ENCODE measurements at places on chromosomes 4 and X.

- DNase-seq, result no peak
These were observed 31.5 kb upstream of the HTRA3 start for GRCh38 chr4:8238036-8238511.

DNA sequence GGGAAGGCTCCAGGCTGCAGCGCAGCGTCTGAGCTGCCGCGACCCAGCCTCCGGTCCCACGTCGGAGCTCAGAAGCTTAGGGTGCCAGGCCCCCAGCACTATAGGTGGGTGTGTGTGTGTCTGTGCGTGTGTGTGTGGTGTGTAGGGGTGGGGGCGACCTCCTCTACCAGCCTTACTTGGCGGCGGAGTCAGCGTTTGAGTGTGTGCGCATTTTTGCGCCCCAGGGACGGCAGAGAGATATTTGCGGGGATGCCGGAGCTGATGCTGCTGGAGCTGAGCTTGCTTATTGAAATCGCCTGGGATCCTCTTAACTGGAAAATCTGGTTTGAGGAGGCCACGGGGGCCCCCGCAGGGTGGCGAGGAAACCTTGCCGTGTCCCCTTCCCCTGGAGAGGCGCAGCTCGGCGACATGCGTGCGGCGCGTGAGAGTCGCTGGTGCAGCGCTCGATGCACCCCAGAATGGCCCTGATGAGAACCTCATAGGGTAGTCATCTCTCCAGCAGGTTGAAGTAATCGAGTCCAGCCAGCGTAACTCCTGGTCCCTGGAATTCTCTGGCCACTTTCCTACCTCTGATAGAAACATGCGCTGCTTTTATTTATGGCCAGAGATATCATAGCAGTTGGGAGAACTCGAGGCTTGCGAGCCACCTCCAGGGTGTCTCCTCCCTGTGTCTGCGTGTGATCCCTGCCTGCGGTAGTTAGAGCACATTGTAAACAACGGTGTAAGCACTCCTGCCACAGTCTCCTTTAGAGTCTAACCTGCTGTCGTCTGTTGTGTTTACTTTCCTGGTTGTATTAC lies 2.7 kb downstream of the ADGRL3 start:
- peak; percentile 54 for DNase-seq

- DNase-seq, result no peak
These were observed 105.2 kb upstream of the FRG1 start for GRCh38 chr4:189835505-189835904.

DNA sequence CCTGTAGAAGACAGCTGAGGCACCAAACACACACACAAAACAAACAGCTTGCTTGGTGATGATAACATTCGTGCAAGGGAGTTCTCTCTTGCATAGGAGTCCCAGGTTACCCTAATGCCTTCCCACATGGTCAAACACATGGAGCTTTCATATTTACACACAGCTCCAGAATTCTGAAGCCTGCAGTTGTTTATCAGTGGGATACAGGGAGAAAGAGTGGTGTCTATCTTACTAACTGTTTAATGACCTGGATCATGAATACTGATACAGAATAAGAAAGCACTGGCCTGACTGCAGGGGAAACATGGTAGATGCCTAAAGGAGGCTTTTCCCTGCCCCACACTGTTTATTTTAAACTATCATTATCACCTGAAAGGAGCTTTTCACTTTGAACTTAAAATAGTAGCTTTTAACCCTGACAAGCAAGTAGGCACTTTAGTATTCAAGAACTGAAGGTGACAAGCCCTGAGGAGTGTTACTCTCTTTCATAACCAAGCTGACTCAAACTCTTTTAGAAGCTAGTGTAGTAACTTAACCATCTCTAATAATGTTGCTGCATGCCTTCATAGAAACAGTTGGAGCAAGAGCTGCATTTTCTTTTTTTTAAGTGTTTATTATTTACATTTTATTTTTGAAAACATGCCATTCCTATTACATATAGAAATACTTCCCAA lies 15.6 kb downstream of the TET2 start:
- DNase-seq, result no peak

- DNase-seq, result no peak
These were observed 32.8 kb downstream of the FHDC1 start for GRCh38 chr4:152968806-152969394.

GRCh38 chr4:126583509-126583908 lies 1049.2 kb upstream of the INTU start:
- DNase-seq, result no peak

DNA sequence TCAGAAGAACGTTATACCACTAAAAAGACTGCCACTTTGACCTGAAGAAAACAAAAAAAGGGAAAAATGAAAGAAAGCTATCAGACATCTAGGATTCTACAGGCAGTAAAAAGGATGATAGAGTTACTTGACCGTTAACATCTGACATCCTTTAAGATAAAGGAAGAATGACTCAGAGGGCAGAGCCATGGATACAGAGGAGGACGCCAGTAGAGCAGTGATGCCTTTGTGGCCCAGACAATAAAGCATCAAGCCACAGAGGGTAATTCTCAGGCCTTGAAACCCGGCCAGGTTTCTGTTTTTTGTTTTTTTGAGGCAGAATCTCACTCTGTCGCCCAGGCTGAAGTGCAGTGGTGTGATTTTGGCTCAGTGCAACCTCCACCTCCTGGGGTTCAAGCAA lies 9.5 kb upstream of the BEX1 start:
- DNase-seq, result no peak

DNA sequence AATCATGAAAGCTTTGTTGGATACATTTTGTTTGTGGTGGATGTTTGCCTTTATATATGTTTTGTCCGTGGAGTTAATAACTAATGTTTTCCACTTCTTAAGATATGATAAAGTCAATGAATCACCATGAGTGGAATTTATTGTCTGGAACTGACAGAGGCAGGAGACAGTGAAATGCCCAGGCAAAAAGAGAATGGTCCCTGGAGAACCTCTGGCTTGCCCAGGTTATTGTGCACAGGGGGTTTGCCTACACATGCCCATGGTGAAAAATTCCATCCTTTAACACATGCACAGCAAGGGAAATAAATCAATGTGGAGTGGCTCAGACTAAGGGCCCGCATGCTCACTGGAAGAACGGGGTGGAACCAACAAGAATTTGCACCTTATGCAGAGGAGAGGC lies 964.3 kb upstream of the GRIA3 start:
- no peak for DNase-seq

- no peak for DNase-seq
These were observed 1253.0 kb upstream of the PCDH7 start for GRCh38 chr4:29467044-29467717.

GRCh38 chrX:72046447-72046846 lies 85.3 kb downstream of the RTL5 start:
- no peak for DNase-seq

DNA sequence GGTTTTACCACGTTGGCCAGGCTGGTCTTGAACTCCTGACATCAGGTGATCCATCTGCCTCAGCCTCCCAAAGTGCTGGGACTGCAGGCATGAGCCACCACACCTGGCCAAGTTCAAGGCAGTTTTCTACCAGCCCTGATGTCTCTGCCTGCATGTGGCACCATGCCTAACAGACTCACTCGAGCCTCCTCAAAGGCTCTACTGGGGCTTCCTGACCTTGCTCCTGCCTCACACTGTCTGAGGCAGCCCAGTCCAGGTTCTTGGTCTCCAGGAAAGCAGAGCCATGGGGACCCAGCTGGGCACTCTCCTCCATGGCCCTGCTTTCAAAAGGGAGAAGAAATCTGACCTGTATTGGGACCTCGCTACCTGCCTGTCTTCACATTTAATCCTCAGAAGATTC lies 286.9 kb downstream of the EVC2 start:
- no peak for DNase-seq

DNA sequence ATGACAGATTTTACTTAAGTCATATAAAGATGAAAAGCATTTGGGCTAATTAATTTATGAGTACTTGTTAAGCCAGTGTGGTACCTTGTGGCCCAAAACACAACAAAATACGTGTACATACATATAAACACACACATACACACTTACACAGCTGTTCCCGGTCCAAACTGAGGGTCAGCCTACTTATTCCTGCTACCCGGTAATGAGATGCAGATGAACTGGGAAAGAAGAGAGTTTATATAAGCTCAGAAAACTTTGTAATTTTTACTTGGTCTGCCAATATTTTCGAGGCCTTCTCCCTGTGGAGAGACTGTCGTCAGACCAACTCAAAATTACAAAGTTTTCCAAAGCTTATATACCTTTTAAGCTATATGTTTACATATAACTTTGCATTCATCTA lies 25.8 kb upstream of the PBDC1 start:
- no peak for DNase-seq

GRCh38 chrX:122219226-122219625 lies 964.9 kb upstream of the GRIA3 start:
- no peak for DNase-seq

DNA sequence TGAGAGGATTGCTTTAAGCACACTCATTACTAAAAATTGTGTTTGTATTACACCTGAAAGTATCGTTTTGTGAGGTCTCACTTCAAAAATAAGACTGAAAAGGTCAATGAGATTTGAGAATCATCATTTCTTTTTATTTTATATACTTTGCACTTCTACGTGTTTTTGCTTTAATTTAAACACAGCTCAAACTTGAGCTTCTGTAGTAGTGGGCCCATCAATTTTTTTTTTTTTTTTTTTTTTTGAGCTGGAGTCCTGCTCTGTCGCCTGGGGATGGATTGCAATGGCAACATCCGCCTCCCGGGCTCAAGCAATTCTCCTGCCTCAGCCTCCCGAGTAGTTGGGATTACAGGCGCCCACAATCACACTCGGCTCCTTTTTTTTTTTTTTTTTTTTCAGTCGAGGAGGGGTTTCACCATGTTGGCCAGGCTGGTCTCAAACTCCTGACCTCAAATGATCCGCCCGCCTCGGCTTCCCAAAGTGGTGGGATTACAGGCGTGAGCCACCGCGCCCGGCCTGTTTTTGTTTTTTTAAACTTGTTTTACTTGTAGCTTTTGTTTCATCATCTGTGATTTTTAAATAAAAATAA lies 1.5 kb downstream of the GSTCD start:
- no peak for DNase-seq

GRCh38 chr4:115201042-115201330 lies 87.6 kb upstream of the NDST4 start:
- no peak for DNase-seq

DNA sequence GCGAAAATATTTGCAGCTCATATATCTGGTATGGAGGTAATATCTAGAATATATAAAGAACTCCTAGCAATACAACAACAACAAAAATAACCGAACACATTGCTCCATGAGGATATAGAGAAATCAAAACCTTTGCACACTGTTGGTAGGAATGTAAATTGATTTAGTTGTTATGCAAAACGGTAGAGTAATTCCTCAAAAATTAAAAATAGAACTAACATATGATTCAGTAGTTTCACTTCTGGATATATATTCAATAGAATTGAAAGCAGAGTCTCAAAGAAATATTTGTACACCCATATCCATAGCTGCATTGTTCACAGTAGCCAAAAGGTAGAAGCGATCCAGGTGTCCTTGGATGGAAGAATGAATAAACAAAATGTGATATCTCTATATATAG lies 203.0 kb upstream of the CNKSR2 start:
- DNase-seq, result no peak

DNA sequence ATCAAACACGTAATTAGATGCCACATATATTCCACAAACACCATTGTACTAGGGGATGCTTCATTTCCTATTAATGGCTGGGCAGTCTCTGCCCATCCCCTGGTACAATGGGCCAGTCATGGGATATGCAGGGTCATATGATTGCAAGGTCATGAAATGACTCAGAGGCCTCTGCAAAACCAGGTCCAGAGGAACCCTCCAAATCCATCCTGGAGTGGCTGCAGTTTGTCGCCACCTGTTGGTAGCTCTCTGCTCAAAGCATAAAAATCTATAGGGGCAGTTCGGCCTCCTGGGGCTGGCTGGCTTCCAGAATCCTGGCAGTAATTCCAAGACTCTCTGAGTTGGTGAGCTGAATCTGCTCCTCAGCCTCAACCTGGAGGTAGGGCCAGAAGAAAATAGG lies 22.9 kb upstream of the PUDP start:
- no peak for DNase-seq

GRCh38 chr4:821631-822030 lies 4.3 kb downstream of the CPLX1 start:
- DNase-seq, result no peak

DNA sequence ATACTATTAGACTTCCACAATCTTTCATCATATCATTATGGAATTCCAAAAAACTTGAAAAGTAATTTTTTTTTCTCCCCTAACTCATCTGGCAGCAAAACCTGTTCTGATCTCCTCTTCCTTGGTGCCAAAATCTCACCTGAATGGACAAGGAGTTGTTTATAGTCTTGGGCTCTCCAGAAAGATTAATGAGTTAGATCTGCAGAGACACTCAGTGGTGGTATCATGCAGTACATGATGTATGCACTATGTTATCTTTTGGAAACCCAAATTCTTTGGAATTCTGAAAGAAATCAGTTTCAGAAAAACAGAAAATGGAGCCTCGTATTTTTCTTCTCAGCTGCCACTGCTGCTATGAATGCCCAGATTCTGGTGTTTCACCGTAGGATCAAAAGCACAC lies 11.7 kb downstream of the GPM6B start:
- no peak for DNase-seq

DNA sequence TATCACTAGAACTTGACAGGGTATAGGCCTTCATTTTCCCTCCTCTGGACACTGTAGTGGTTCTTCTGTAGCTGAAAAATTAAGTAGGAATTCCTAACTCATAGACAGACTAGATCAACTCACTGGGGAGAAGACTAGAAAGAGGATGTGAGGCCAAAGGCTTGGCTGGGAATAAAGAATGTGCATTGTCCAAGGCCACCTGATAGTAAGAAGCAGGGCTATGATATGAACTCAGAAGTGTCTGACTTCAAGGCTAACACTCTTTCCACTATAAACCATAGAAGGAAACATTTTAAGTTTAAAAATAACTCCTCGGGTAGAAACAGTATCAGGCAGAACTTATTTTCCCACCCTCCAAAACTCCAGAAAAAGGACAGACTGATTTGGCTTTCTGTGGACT lies 346.6 kb downstream of the OPHN1 start:
- no peak for DNase-seq

DNA sequence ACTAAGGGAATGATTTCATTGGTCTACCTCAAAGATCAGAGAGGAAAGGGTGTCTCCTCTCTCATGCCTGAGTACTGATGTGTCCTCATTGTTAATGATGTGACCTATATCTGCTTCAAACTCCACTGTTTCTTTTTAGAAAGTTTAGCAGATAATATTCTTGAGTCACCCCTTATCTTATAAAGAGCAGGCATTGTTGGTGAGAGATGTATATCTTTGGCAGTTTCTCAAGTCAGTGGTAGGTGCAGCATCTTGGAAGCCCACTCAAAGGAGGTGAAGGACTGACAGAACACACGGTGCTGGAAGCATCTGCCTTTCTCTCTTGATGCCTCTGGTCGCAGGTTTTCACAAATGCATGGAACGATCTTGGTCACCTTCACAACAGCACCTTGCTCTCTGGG lies 71.2 kb downstream of the ZNF518B start:
- DNase-seq, result no peak

DNA sequence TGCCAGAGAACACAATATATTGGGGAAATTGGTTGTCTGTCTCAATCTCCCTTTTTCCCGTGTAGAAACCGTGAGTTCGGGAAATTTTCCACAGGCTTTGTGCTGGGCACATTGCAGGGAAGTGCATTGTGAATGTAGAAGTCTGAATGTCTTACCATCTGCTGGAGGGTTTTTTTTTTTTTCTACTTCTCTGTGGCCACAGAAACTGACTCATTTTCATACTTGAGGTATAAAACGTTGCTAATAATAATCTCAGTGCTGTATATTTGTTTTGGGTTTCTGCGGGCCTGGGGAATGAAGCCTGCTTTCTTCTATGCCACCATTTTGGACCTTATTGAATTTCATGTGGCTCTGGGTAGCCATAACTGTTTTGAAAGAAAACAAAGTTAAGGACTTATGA lies 1001.2 kb downstream of the STIM2 start:
- DNase-seq, result no peak

Data from Ammon's horn (tissue), 1 donor.